ENCODE measurements at places on chromosomes 13 and 19.

GRCh38 chr13:40446365-40446764 lies 220.1 kb downstream of the FOXO1 start:
- no peak for DNase-seq

DNA sequence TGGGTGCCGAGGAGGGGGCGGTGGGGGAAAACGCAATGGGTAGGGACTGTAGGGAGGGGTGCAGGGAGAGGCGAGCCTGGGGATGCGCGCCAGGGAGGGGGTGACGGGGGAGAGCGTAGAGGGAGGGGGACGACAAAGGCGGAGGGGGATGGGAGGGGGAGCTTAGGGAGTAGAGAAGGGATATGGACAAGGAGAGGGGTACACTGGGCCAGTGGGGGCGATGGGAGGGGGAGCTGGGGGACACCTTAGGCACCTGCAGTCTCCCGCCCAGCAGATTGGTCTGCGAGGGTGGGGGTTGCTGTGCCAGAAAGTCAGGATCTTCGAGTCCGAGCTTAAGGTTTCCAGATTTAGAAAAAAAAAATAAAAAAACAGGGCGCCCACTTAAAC lies 15.7 kb downstream of the CCDC124 start:
- DNase-seq = no peak

DNA sequence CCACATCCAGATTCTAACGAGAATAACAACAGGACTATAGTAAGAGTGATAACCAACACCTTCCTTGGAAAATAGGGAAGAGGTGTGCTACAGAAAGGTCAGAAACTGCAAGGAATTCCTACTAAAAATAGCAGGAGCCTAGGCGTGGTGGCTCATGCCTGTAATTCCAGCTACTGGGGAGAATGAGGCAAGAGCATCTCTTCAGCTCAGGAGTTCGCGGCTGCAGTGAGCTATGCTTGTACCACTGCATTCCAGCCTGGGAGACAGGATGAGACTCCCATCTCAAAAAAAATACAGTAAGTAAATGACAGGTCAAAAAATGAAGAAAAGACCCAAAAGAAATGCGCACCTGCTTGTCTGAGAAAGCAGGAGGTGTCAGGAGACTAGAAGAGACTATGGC lies 101.5 kb upstream of the TSHZ3 start:
- no peak for DNase-seq

GRCh38 chr13:45482571-45483173 lies 17.9 kb downstream of the COG3 start:
- DNase-seq = no peak

- no peak for DNase-seq
These were observed 77.2 kb upstream of the TMTC4 start for GRCh38 chr13:100751826-100752225.

GRCh38 chr19:47756953-47757608 lies 11.7 kb downstream of the NOP53 start:
- no peak for DNase-seq

Data from H4 (cell line).